Dermis blood vessel endothelial cell (primary cell): ENCODE measurements at places on chromosomes 6 and 20.

DNA sequence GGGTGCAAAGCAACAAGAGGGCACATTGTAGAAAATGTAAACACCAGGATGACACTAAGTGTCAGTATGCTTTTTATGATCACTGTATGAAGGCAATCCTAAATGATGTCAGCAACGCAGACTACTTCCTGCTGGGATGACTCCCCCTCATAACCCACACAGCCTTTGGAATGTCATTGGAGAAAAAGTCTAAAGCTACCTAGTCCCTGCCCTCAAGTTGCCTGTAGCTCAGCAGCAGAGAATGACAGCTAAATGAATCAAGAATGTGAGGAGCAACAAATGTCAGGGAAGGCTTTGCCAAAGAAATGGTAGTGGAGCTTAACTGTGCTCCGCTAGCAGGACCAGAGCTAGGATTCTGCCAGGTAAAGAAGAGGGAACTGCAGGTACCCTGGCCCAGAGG is 555.6 kb downstream of the CD83 start:
- DNase-seq, result no peak

DNA sequence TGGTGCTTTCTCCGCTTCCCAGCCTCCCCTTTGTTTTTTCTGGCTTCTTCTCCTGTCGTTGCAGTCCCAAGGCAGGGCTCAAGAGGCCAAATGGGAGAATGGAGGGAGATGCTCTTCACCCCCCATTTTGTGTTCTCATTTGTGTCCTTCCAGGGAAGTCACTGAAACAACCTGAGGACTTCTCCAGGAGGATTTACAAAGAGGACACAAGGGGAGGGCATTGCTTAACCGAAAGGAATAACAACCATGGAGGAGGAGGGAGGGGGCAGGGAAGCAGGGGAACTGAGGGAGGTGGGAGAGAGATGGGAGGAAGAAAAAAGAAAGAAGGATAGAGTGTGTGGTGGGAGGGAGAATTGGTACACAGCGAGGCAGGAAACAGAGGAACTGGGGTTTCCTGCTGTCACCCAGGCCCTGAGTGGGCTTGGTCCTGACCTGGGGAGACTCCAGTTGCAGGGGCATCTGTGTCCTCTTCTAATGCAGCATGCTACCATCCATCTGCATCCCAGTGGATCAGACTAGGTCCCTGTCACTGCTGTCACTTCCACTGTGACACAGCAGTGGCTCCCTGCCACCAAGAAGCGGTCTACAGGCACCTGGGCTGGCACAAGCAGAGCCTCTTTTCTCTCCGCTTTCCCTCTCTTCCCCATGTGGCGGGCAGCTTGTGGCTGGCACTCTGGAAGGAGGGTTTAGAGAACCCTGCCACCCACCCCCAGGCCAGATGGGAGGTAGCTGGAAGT is 17.1 kb upstream of the MLN start:
- DNase-seq, result no peak

DNA sequence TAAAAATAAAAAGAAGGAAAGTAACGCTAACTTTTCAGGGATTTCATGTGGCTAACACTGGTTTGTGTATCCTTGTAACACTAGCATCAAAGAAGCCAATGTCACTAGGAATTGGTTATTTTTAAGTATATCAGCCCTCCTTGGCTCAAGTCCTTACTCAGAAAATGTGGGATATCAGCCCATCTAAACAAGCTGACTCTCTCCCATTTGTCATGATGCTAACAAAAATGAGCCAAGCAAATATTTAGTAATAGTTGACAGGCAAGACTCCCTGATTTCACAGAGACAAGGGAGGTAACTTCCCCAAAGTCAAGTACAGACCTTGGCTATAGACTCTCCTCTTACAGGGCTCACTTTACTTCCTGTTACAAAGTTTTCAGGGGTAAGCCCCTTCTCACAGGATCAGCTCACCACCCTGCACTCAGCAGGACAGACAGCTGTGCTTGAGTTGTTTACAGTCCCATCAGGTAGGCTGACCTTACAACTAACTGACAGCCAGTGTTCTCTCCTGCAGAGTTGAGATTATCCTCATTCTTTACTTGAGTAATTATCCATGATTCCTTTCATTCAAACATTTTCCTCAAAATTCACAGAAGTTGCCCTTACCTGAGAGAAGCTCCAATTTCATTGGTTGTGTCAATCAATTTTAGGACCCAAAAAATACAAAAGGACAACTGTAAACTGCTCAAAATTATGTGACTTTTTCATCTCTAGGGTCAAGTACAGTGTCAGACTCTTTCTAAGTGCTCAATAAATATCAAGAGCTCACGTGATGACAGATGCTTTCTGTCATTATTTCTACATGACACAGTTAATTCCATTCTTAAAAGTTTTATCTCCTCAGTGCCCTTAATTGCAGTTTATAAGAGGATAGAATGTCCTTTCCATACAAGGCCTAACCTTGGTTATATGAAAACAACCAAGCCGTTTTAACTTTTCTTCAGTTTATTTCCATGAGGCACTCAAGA is 38.1 kb upstream of the BMP5 start:
- DNase-seq, result no peak

- DNase-seq, result no peak
Observed at GRCh38 chr20:43894491-43894890, 20.2 kb upstream of the TOX2 start.

DNA sequence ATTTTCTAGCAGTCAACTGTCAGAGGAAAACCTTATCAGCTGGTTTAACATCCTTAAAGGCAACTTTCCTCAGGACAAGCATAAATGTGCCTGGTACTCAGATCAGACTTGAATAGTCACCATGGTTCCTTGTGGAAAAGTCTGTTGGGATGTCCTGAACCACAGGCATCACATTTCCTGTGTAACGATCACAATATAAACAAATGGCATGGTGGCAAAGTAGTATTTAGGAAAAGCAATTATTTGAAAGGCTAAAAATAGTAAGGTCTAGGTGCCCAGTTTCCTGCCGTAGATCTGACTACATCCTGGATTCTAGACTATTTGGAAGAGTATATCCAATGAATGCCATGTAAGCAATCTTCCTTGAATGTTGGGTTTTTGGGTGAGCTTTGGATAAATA is 271.9 kb upstream of the AGPAT4 start:
- no peak for DNase-seq

- peak; percentile 31 for DNase-seq
Observed at GRCh38 chr6:157548635-157549467, 167.9 kb downstream of the ZDHHC14 start.

DNA sequence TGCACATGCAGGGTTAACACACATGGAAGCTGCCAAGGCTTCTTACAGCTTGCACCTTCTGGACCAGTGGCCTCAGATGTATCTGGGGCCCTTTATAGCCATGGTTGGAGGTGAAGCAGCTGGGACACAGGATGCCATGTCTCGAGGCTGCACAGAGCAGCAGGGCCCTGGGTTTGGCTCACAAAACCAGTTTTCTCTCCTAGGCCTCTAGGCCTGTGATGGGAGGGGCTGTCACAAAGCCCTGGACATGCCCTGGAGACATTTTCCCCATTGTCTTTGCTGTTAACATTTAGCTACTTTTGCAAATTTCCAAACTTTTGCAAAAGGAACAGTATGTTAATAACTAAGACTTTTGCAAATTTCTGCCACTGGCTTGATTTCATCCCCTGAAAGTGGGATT is 18.2 kb upstream of the GSTA1 start:
- no peak for DNase-seq

GRCh38 chr6:11374036-11375010 is 141.9 kb upstream of the NEDD9 start:
- DNase-seq, result peak; percentile 52

DNA sequence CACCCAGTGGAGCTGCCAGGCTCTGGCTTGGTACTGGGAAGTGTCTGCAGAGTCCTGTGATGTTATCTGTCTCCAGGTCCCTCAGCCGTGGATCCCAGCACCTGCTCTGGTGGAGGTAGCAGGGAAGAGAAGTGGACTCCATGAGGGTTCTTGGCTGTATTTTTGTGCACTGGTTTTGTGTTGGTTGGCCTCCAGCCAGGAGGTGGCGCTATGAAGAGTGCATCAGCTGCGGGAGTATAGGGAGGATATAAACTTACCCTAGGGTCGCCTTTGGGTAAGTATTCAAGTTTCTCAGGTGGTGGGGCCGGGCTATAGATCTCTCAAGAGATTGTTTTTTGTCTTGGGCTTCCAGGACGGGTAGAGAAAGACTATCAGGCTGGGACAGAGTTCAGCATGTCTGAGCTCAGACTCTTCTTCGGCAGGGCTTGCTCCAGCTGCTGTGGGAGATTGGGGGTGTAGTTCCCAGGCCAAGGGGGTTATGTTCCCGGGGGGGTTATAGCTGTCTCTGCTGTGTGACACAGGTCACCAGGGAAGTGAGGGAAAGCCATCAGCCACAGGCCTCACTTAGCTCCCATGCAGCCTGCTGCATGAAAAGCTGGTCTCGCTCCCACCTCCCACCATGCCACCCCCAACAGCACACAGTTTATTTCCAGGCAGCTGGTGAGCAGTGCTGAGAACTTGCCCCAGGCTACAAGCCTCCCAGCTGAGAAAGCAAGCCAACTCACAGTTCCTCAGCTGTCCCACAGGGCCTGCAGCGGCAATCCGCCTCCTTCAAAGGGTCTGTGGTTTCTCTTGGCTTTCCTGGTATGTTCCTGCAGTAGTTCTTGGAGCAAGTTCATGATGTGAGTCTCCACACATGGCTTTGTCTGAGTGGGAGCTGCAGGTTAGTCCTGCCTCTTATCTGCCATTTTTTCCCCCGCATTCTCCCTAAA is 115.7 kb downstream of the AIG1 start:
- no peak for DNase-seq

DNA sequence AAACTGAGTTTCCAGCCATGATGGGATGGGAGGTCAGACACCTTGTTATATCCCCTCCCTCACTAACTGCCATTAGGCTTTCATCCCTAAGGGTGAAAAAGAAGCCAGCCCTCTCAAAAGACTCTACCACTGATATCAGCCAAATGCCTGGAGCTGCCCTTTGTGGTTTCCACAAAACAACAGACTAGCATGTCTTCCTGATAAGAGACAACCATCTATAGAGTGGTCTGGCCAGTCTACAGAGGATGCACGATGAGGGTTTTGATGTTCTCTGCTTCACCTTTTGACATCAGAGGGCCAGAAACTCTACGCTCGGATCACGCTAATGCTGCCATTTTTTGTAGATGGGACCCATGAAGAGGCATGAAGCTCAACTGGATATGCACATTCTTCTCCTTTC is 61.7 kb upstream of the ARHGAP18 start:
- DNase-seq, result no peak

- no peak for DNase-seq
Observed at GRCh38 chr6:129631070-129631469, 78.9 kb downstream of the ARHGAP18 start.

- DNase-seq, result no peak
Observed at GRCh38 chr6:81933608-81934051, 181.1 kb upstream of the TENT5A start.

DNA sequence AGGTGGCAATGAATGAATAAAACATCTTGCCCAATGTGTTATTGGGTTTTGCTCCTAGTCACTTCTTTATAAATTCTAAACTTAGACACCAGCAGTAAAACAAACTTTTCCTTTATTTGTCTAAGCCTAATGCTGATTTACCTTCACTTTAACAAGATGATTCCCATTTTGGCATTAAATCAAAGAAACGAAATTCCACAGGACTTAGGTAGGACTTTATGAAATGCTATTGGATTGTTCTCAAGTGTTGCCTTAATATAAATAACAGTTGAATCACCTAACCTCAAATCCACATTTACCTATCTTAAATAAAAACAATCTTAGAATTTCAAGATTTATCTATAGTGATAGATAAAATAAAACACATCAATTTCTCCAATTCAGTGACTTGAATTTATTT is 831.8 kb downstream of the EPHA7 start:
- DNase-seq, result no peak

- DNase-seq, result no peak
Observed at GRCh38 chr6:71481801-71482200, 193.2 kb downstream of the OGFRL1 start.

DNA sequence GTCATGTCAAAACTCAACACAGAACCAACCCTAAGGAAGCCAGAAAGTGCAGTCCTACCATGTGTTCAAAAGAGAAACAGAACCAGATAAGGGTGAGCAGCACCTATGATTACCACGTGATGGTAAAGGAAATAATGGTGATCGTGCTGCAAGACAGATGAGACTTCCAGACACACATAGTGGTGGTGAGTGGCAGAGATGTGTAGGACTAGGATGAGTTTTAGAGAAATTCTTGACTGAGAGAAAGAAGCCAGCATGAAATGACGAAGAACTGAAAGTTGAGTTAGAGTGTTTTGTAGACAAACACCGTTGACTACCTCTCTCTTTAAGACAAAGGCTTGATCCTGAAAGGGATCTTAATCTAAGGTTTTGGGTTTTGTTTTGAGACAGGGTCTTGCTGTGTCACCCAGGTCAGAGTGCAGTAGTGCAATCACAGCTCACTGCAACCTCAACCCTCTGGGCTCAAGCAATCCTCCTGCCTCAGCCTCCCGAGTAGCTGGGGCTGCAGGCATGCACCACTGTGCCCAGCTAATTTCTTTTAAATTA is 10.6 kb upstream of the BTBD9 start:
- no peak for DNase-seq

GRCh38 chr20:41185013-41185757 is 47.8 kb downstream of the PLCG1 start:
- DNase-seq, result no peak

GRCh38 chr6:169157197-169158148 is 96.2 kb downstream of the THBS2 start:
- no peak for DNase-seq

GRCh38 chr6:120826253-120826652 is 508.0 kb downstream of the TBC1D32 start:
- peak; percentile 6 for DNase-seq

- peak; percentile 82 for DNase-seq
Observed at GRCh38 chr20:38875175-38875993, 50.8 kb upstream of the FAM83D start.

DNA sequence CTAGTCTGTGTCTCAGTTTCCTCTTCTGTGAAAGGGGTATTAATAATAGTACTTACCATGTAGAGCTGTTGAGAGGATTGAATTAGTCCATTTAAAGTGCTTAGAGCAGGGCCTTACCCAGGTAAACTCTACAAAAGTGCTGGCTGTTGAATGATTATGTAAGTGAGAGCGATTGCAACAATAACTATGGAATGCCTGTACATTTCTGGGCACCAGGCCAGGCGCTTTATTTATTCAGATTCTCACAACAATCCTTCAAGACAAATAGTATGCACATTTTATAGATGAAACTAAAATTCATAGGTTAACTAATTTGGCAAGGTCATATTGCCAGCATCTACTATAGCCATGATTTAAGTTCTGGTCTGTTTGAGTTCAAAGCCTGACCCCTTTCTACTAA is 78.3 kb upstream of the MMS22L start:
- DNase-seq, result no peak

DNA sequence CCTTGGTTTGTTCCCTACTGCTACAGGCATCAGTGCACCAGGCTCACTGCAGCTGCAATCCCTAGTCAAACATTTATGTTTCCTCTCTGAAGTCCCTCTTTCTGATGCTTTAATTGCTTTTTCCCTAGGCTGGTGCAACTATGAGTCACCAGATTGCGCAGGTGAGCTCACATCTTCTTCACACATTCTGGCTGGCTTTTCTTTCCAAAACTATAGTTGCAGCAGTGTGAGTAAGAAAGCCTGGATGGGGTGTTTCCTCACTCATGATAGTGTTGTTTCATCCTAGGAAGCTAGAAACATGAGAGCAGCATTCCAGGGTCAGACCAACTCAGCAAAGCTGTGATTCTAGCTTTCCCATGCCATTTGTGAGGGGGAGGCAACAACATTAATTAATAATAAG is 296.4 kb downstream of the PAX1 start:
- DNase-seq, result no peak
